ENCODE measurements at places on chromosomes 4 and X. TPM values are rescaled to one million over a fixed set of nuclear protein-coding genes. Genes with fewer than 3 reads are reported as not detected.

DNA sequence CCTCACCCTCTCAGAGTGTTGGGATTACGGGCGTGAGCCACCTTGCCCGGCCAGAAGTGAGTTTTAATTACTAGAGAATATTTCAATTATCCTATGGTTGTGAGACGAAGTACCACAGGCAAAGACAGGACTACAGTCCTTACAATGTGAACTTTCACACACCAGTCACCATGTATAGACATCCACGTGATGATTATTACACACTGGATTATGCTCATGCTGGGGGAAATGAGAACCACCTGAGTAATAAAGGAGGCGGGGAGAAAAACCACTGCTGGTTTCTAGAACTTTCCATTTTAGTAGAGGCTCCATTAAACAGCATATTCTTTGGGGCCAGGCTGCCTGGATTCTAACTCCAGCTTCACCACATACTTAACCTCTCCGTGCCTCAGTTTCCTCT is 42.5 kb upstream of the TLR2 start:
- DNase-seq = no peak

GRCh38 chr4:136810626-136811025 is 721.7 kb downstream of the PCDH18 start:
- no peak for DNase-seq

DNA sequence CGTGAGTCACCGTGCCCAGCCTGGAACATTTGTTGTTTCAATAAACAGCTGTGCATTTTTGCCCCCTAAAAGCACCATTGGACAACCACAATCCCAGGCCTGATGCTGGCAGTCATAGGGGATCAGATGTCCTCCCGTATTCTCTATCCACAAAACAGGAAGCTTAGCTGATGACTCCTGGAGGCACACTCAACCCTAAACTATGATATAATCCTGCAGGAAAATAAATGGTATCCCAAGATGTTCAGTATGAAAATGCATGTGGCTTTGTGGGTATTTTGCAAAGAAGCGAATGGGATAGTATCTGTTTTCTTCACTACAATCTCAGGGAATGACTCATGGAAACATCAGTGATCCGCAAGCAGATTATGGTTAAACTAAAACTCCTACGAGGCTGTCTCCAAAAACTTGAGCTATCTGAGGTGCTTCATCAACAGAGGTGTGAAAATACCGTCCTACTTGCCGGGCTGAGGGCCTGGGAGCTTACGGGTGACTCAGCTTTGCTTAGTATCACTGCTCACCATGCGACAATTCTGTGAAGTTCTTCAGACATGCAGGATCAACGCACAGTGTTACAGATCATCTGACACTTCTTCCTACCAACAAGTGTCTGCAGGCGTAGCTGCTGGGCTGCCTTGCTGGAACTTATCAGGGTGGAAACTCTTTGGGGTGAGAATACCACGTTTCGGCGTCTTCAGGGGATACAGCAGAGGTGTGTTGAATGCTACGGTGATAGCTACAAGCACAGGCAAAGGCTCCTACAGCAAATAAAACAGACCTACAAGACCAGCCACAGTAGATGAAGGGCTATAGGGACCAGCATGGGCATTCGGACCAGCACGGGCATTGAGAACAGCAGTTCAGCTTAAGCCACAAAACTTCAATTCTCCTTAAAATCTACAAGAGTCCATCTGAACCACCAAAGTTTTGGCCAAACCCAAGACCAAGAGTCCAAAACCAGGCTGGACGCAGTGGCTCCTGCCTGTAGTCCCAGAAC is 148.5 kb downstream of the DHRSX start:
- no peak for DNase-seq

Gene CCNQ
- total RNA-seq = 16.0 TPM

- DNase-seq = no peak
Observed at GRCh38 chrX:44011506-44011905, 38.3 kb upstream of the NDP start.

GRCh38 chr4:76192236-76192635 is 21.4 kb downstream of the SCARB2 start:
- DNase-seq = no peak

DNA sequence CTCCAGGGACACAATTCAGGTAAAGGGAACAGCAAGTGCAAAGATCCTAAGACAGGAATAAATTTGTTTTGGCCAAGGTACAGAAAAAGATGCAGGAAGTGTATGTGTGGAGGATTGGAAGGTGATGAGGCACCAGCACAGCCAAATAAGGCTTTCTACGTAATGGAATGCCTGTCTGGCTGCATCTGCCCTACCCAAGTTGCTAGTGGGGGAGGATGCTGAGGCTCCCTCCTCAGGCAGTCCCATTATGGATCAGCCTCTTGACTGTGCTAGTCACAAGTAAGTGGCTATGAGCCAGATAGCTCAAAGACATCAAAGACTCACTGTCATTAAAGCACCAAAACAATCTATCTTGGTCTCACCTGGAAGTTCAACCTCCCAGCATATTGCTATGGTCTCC is 300.9 kb upstream of the FAT4 start:
- no peak for DNase-seq

DNA sequence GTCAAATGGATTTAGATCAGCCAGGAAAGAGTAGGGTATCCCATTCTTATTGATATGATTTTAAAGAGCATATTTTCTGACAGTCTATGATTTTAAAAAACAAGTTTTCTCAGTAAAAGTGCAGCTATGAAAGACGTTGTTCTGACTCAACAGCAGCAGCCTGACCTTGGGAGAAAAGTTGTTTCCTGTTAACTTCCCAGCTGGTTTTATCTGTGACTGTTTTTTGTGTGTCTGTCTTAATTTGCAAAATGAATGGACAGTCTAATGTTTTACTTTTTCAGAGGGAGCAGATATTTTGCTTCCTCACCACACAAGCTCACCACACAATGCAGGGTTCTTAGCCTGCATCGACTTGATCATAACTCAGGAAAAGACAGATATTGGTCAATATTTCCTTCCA is 764 bp upstream of the MTHFD2L start:
- DNase-seq = no peak

Gene BCORL1
- total RNA-seq = 7.3 TPM

- peak; percentile 47 for DNase-seq
Observed at GRCh38 chr4:95549246-95550114, 707 bp upstream of the UNC5C start.

DNA sequence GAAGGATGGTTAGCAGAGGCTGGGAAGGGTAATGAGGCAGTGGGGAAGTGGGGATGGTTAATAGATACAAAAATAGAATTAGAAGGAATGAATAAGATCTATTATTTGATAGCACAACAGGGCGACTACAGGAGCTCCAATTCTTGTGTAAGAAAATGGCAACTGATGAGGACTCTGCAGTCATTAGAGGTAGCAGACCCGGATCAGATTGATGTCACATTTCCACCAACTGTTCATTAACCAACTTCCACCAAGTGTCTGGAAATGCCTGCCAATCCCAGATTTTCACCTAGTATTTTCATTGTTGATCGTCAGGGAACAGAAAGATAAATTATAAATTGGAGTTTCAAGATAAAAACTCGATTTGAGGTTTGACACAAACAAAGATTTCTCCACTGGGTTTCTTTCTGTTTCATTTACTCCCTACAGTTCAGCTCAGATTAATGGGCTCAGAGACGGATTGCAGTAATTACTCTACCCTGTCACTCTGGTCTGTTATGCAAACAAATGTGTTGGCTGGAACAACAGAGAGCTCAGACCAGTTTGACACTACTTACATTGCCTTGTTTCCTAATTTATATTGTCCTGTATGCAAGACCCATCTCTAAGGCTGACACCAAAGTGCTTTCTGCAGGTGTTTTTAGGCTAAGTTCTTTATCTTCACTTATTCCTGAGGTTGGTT is 909.2 kb upstream of the PRKX start:
- no peak for DNase-seq

GRCh38 chrX:69216911-69217310 is 51.7 kb upstream of the PJA1 start:
- DNase-seq = no peak

GRCh38 chr4:139902321-139903320 is 237.0 kb downstream of the MGST2 start:
- DNase-seq = no peak

- DNase-seq = no peak
Observed at GRCh38 chr4:139247700-139248238, 32.3 kb downstream of the MGARP start.

DNA sequence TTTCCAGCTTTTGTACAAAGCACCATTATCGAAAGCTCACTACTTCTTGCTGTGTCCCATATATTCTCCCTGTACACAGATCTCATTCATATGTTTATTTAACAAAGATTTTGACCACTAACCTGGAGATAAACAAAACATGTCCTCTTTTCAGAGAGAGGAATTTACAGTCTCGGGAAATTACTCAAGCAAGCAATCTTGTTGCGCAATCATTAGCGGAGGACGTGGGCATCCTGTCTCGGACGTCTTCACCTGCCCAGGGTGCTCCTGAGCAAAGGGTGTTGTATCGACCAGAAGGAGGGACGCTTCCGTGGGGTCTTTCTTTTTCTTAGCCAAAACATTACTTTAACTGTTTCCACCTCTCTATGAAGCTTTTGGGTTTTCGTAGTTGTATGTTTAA is 66.5 kb upstream of the CLCN4 start:
- no peak for DNase-seq

Gene FAM9B
- total RNA-seq = not detected

GRCh38 chrX:112832481-112833095 is 8.0 kb downstream of the AMOT start:
- peak; percentile 64 for DNase-seq

GRCh38 chr4:60042941-60043340 is 1157.2 kb upstream of the ADGRL3 start:
- no peak for DNase-seq

- no peak for DNase-seq
Observed at GRCh38 chr4:19721587-19721986, 530.1 kb upstream of the SLIT2 start.

Gene DOCK11
- total RNA-seq = 31.6 TPM

All from mucosa of descending colon (tissue), 3 donors.